Sigmoid colon (tissue), 7 donors: ENCODE measurements at places on chromosomes 4 and X. TPM values are rescaled to one million over a fixed set of nuclear protein-coding genes. Genes with fewer than 3 reads are reported as not detected.

- no peaks in the 10 kb centered on the region for H3K27me3 ChIP-seq
- H3K36me3 ChIP-seq, result no peaks in the 10 kb centered on the region
- H3K4me3 ChIP-seq, result no peak overlapping the region
- DNase-seq, result no peak
These were observed 67.3 kb upstream of the DDIT4L start for GRCh38 chr4:100257567-100257966.

DNA sequence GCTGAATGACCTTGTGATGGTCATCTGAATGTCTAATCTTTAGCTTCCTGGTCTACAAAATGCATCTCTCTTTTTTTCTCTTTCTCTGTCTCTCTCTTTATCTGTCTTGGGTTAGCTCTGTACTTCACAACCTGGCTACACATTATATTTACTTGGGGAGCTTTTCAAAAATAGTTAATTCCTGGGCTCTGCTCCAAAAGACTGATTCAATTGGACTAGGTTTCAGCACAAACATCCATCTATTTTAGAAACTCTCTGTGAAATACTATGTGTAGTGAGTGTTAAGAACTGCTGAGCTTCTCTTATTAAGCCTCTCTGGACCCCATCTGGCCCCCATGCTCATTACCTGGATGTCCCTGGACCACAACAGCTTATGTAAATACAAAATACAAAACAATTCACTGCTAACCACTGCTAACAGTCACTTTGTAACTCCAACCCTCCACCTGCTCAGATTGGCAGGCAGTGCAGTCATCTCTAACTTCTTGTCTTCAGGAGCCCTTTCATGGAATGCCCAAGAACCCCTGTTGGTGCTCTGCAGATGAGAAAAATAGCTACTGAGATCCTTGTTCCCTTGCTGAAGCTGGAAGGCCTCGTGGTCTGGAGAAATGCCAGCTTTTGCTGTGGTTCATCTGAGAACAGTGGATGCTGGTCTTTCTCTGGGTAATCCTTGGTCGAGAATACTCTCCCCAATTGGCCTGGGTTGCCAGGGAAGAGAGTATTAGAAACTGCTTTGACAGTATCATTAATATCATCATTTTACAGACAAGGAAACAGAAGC lies 14.8 kb upstream of the BOD1L1 start:
- H3K4me1 ChIP-seq, result no peaks in the 10 kb centered on the region
- H3K27me3 ChIP-seq, result no peaks in the 10 kb centered on the region
- H3K27ac ChIP-seq, result peak overlapping the region; percentile 57
- H3K36me3 ChIP-seq, result no peaks in the 10 kb centered on the region

DNA sequence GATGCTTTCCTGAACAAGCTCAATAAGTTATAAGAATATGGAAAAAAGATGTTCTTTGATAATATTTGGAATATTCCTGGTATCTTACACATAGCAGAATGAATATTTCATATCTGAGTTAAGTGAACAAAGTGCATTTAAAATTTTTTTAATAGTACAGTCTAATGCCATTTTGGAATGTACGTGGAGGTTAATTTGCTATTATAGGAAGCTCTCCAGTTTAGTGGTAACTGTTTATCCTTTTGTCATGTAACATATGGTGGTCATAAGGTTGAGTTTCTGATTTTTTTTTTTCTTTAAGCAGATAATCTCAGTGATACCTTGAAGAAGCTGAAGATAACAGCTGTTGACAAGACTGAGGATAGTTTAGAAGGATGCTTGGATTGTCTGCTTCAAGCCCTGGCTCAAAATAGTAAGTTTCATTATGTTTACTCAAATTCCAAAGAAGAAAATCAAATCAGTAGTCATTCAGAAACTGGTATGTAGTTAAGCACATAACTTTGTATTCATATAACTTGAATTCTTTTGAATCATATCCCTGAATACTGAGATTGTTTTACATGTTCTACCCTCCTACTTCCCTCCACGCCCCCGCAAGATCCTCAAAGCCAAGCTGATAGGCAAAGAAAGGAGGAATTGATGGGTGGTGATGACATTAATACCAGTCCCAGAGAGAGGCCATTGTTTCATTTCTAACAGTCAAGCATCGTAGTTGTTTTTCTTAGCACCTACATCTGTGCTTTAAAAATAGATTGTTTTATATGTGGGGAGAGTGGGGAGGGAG lies 32.1 kb downstream of the RAP1GDS1 start:
- no peak overlapping the region for H3K4me3 ChIP-seq
- no peak for DNase-seq
- no peaks in the 10 kb centered on the region for H3K36me3 ChIP-seq
- no peak overlapping the region for H3K27ac ChIP-seq
- no peaks in the 10 kb centered on the region for H3K27me3 ChIP-seq

GRCh38 chr4:104649631-104650030 lies 154.9 kb upstream of the CXXC4 start:
- H3K36me3 ChIP-seq, result no peaks in the 10 kb centered on the region
- no peaks in the 10 kb centered on the region for H3K27me3 ChIP-seq
- no peak for DNase-seq
- H3K4me3 ChIP-seq, result no peak overlapping the region

MAGED4B gene
- total RNA-seq, result 25.5 TPM

VCX gene
- total RNA-seq, result not detected

GRCh38 chrX:95056901-95057300 lies 1382.9 kb downstream of the FAM133A start:
- H3K27me3 ChIP-seq, result no peaks in the 10 kb centered on the region
- H3K36me3 ChIP-seq, result no peaks in the 10 kb centered on the region
- H3K27ac ChIP-seq, result no peak overlapping the region
- DNase-seq, result no peak
- no peaks in the 10 kb centered on the region for H3K4me1 ChIP-seq

- H3K36me3 ChIP-seq, result no peaks in the 10 kb centered on the region
These were observed 34.7 kb downstream of the P2RY8 start for GRCh38 chrX:1502241-1502640.

PLP1 gene
- 55.4 TPM for total RNA-seq

GRCh38 chr4:173420324-173420752 lies 21.4 kb upstream of the SCRG1 start:
- H3K27me3 ChIP-seq, result no peaks in the 10 kb centered on the region
- no peak overlapping the region for H3K4me3 ChIP-seq
- no peak for DNase-seq
- no peak overlapping the region for H3K27ac ChIP-seq
- H3K4me1 ChIP-seq, result peaks cover 6% of the 10 kb centered on the region
- no peaks in the 10 kb centered on the region for H3K36me3 ChIP-seq

ALG13 gene
- total RNA-seq, result 37.8 TPM

TCEANC gene
- total RNA-seq, result 4.2 TPM

DDX53 gene
- total RNA-seq, result not detected

FAM241A gene
- 3.0 TPM for total RNA-seq

GRCh38 chr4:103591841-103592240 lies 127.9 kb downstream of the TACR3 start:
- H3K27ac ChIP-seq, result no peak overlapping the region
- H3K36me3 ChIP-seq, result no peaks in the 10 kb centered on the region
- DNase-seq, result no peak
- H3K4me3 ChIP-seq, result no peak overlapping the region

DNA sequence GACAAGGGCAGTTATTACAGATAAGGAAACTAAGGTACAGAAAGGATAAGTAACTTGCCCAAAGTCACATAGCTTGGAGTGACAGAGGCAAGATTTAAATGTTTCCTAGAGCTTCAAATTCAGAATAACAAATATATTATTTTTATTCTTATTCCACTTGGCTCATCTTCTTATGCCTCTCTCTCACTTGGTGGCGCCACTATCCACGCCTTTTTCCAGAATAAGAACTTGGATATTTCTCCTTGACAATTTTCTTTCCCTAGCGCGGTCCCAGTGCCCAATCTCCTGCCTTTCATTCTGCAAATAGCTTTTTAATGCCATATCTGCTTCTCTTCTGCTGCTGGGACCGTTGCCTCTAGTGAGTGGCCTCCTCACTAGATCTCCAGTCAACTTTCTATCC lies 78.5 kb downstream of the MSN start:
- no peaks in the 10 kb centered on the region for H3K36me3 ChIP-seq
- no peaks in the 10 kb centered on the region for H3K27me3 ChIP-seq
- no peak for DNase-seq
- H3K27ac ChIP-seq, result no peak overlapping the region

LAMP2 gene
- total RNA-seq, result 61.8 TPM

DNA sequence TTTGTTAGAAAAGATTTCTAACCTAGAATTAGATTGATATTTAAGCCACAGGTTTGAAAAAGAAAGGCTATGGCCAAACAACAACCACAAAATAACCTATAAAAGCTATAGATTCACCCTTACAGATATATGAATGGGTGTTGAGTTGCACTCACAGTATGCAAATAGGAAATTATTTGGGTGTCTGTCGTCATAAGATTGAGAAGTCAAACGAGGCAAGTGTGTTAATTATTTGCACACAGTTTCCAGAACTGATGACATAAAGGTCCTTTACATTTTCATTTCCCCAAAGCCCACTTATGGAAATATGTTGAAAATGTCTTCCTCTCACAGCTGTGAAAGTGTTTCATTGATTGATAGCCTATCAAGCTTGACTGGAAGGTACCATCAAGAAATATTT lies 101.2 kb upstream of the CXCL13 start:
- no peaks in the 10 kb centered on the region for H3K36me3 ChIP-seq
- H3K27me3 ChIP-seq, result no peaks in the 10 kb centered on the region
- no peak overlapping the region for H3K4me3 ChIP-seq
- no peak overlapping the region for H3K27ac ChIP-seq
- no peaks in the 10 kb centered on the region for H3K4me1 ChIP-seq
- no peak for DNase-seq

- no peaks in the 10 kb centered on the region for H3K27me3 ChIP-seq
- DNase-seq, result no peak
- no peak overlapping the region for H3K27ac ChIP-seq
- no peak overlapping the region for H3K4me3 ChIP-seq
- H3K36me3 ChIP-seq, result no peaks in the 10 kb centered on the region
These were observed 30.2 kb upstream of the GNPDA2 start for GRCh38 chr4:44756559-44756958.

DNA sequence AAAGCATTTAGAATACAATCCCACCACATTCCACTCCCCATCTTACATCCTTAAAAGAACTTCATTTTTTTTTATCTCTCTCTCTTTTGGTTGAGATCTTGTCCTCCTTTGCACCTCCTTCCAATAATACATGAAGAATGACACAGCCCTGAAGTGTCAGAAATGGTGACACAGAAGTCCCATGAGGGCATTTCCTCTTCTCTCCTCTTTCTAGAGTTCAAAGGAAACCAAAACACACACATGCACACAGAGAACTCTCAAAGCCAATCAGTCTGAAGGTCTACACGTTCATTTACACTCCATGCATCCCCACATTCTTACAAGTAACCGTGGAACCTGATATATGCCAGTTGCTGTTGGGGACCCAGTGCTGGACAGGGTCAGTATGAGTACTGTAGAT lies 450.7 kb downstream of the HNRNPD start:
- no peak for DNase-seq
- no peaks in the 10 kb centered on the region for H3K4me1 ChIP-seq
- H3K36me3 ChIP-seq, result no peaks in the 10 kb centered on the region

FOXP3 gene
- total RNA-seq, result not detected

GRCh38 chrX:78769101-78769755 lies 21.7 kb downstream of the LPAR4 start:
- no peak for DNase-seq
- peak overlapping the region; percentile 32 for H3K27ac ChIP-seq
- no peaks in the 10 kb centered on the region for H3K4me1 ChIP-seq
- H3K4me3 ChIP-seq, result no peak overlapping the region
- H3K27me3 ChIP-seq, result no peaks in the 10 kb centered on the region
- no peaks in the 10 kb centered on the region for H3K36me3 ChIP-seq

SULT1E1 gene
- not detected for total RNA-seq

IL13RA2 gene
- total RNA-seq, result not detected

FATE1 gene
- not detected for total RNA-seq
